ENCODE measurements at places on chromosomes 3 and 15.

- peak; percentile 47 for DNase-seq
Observed at GRCh38 chr3:42535981-42536784, 33.7 kb downstream of the VIPR1 start.

DNA sequence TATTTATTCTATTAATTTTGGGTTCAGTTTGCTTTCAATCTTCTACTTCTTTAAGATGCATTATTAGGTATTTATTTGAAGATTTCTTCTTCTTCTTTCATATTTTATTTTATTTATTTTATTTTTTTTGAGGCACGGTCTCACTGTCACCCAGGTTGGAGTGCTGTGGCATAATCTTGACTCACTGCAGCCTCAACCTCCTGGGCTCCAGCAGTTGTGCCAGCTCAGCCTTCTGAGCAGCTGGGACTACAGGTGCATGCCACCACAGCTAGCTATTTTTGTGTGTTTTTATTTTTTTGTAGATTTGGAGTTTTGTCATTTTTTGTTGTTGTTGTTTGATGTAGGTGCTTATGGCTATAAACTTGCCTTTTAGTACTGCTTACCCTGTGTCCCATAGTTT, 543.2 kb upstream of the SGO1 start:
- DNase-seq, result no peak

GRCh38 chr15:41231422-41232226, 556 bp downstream of the CHP1 start:
- DNase-seq, result no peak

- no peak for DNase-seq
Observed at GRCh38 chr3:154188846-154189245, 67.7 kb downstream of the ARHGEF26 start.

GRCh38 chr3:159038405-159038804, 236.6 kb downstream of the MFSD1 start:
- DNase-seq, result no peak

GRCh38 chr3:86782286-86782685, 208.7 kb downstream of the VGLL3 start:
- DNase-seq, result no peak

DNA sequence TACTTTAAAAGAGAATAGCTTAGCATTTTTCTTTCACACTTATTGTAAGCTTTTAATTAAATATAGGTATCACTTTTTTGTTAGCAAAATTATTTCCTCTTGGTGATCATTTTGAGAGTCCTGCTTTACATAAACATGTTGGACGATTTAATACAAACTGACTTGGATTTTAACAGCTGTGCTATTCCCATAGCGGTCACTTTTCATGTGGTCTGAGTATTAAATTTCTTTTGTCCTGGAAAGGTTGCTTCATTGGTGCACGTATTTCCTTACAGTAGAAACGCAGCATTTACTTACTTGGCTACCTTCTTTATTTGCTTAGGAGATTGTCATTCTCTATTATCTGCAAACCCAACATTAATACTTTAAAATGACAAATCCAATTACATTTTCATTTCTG, 109.4 kb downstream of the ATG7 start:
- no peak for DNase-seq

DNA sequence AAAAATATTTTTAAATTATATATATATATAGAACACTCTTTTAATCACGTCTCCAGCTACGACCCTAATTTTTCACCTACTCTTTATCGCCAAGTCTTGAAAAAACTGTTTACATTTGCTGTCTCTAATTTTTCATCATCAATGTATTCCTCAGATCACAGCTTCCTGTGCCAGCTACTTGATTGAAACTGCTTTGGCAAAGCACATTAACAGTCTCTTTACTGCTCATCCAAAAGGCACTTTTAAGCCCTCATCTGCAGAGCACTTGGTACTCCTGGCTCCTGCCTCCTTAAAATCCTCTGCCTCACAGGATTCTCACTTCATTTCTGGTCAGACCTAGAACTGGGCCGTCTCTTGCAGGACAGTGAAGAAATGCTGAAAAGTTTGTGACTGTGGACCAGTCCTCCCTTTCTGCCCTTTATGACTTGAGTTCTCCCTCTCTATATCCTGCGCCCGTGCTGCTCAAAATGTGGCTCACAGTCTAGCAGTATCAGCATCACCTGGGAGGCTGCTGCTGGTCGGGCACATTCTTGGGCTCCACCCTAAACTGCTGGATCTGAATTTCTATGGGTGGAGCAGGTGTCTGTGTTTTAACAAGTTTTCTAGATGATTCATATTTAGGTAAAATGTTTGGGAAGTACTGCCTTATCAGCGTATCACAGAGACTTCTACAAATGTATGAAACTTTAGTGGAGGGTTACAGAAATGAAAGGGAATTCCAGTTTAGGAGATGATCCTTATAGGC, 196.8 kb downstream of the ADAMTSL3 start:
- no peak for DNase-seq

DNA sequence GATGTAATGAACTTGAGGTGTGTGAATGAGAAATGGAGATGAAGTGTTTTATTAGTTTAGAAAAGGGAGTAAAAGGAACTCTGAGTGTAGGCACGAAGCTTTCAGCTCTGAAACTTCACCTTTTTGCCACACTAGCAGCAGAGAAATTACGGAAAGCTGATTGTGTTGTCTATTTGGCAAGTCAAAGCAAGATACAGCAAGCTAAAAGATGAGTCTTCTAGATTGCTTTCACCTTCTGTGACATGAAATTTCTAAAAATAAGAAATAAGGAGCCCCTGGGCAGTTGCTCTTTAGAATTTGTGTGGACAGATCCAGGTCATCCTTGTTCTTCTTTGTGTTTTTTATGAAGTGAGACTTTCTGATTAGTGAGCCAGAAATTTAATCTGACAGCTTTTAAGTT, 143.4 kb downstream of the FNDC3B start:
- DNase-seq, result no peak

GRCh38 chr3:31392568-31392967, 140.2 kb upstream of the STT3B start:
- no peak for DNase-seq

DNA sequence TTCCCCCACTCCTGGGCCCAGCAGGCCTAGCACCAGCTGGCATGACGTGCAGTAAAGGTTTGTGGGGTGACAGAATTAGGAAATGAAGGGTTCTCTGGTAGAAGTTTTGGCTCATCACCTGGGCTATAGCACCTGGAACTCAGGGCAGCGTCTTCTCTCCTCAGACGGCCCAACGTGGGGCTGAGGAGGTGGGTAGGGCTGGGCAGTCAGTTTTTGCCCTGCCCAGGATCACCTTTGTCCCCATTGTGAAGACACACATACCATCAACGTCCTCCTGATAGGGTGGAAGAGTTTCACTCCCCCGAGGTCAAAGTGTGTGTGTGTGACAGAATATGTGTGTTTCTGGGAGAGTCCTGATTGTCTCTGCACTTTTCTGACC, 12.1 kb downstream of the KBTBD13 start:
- DNase-seq, result no peak

- no peak for DNase-seq
Observed at GRCh38 chr3:53740956-53741355, 105.3 kb downstream of the CHDH start.

DNA sequence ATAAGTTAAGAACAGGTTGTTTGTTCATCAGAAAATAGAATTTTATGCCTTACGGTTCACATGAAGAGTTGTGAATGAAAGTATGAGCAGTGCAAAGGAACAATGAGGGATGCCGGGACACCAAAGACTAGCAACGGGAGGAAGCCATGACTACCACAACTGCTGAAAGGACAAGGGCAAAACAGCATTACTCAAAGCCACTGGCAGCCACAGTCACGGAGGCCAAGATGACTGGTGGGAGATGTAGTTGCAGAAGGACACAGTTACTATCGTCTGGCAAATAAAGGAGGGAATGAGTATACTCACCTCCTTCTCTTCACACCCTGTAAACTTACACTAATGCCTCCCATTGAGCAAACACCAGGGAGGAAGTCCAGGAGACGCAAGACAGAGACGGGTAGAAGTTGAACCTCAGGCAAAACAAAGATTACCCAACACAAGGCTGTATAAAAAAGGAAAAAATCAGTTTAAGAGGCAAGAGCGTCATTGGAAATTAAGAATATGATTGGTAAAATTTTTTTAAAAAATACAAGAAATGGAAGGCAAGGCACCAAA, 675.5 kb downstream of the FHIT start:
- DNase-seq, result no peak

DNA sequence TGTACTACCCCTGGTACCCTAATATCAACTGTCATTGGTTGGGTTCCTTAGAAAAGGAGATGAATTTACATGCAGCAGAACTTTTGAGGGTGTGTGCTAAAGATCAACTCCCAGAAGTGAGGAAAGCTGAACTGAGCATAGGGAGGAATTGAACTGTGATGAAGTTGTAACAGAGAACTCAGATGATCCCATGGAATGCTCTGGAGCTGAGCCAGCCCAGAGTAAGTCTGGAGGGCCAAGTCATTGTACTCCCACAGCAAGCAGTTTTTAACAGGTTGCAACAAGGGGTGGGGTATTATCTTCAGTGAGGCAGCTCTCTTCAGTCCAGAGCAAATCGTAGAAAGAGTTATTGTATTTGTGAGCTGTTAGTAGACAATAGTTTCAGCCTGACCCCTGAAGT, 572.3 kb downstream of the PYDC2 start:
- DNase-seq, result no peak

DNA sequence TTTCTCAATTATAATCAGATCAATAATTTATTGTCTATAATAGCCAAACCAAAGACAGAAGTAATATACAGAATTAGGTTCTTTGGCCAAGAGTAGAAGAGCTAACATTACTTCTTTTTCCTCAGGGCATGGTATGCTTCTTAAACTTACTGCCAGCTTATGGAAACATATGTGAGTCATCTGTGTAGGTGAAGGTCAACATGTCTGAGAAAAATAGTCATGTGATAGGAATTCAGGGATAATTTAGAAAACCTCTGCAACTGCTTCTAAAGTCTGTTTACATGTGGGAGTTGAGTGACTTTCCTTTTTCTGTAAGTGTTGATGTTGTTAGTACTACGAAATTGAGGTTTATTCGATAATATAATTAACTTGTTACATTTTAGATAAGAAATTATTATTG, 19.2 kb upstream of the MAP6D1 start:
- DNase-seq, result no peak

DNA sequence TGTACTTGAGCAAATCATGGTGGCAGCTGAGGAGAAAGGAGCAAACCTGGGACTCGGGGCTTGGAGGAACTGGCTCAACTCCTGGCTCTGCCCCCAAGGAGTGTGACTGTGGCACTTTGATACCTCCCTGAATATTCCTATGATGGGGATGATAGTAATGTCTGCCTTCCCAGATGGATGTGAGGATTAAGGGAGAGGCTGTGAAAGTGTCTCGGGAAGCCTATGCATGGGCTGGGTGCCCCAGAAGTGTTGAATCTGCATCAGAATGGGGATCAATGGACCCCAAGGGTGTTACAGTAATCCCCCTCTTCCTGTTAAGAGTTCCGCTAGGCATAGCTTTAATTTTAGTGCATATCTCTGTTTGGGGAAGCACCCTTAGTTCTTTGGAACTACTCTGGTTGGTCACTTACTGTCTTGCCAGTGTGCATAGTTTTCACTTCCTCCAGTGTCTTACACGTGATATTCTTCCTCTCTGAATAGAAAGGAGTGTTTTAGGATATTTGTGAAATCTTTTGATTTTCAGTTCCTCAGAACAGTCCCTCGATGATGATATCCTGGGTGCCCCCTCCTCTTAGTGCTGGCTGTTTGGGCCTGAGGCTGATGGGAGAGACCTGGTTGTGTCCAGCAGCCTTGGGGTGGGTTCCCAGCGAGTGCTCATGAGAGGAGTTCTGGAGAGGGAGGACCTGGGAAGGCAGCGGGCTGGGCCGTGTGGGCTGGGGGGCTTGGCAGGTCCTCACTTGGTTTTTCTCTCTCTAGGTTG, 97.5 kb downstream of the CHDH start:
- DNase-seq, result no peak

- DNase-seq, result no peak
Observed at GRCh38 chr3:122890720-122891220, 95.9 kb downstream of the SLC49A4 start.

DNA sequence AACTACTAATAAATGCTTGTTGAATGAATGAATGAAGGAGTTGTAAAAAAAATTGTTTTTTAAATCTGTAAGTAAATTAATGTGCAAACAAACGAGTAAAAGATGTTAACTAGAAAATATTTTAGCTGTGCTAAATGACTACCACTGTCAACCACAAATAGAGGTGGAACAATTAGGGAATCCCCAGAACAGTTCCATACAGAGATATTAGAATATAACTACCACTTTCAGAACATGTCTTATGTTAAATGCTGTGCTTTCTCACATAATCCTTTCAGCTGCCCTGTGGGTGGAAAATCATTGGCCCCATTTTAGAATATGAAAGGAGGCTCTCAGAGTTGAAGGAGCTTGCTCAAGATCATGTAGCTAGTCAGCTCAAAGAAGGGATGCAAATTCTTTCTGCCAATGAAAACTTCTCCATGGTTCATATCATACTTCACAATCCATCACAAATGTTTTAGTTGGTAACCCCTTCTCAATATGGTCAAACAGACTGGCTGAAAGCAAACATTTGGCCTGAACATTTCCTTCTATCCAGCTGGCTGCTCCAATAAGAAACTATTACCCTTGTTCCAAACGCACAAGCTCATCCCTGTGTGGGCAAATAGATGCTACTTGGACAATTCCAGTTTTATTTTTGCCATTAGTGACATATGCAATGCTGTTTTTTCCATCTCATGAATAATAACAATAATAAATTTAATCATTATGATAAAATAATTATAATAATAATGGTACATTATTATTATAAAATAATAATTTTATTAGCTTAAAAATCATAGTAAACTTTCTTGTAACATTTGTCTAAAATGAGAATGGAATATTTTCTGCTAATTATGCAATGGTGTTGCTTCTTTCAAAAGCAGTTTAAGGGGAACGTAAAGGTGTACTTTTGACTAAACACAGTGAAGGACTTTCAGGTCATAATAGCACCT, 290.4 kb upstream of the STT3B start:
- DNase-seq, result no peak

DNA sequence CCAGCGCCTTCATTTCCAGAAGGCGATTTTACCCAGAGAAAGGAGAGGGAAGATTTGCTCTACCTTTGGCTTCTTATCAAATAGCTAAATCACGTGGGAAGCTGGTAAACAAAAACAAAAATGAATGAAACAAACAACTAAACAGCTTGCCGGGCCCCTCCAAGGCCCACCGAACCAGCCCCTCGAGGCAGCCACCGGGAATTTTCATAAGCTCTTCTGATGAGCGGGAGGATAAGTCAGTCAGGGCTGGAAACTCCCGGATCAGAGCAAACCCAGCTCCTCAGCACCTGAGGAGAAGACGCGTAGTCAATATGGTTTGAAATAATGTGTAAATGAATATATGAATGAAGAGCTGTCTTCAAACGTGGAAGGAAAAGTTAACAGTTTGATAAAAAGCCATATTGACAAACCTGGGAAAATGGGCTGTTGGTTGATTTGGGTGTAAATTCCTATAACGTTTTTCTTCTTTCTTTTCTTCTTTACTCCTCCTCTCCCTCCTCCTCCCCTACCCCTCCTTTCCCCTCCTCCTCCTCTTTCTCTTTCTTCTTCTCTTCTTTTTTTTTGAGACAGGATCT, 10.7 kb downstream of the RPLP1 start:
- no peak for DNase-seq

GRCh38 chr3:72680766-72681165, 167.5 kb downstream of the SHQ1 start:
- no peak for DNase-seq

All from caudate nucleus (tissue), 63 donors.